ENCODE measurements at places on chromosomes 5 and 9.

DNA sequence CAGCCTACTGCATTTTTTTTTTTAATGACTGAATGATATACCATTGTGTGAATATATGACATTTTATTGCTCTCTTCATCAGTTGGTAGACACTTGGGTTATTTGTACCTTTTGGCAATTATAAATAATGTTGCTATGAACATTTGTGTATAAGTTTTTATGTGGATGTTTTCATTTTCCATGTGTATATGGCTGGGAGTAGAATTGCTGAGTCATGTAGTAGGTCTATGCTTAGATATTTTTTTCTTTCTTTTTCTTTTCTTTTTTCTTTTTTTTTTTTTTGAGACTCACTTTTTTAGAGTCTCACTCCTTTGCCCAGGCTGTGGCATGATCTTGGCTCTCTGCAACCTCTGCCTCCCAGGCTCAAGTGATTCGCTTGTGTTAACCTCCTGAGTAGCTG, 32.9 kb upstream of the FAM120AOS start:
- no peak for DNase-seq

DNA sequence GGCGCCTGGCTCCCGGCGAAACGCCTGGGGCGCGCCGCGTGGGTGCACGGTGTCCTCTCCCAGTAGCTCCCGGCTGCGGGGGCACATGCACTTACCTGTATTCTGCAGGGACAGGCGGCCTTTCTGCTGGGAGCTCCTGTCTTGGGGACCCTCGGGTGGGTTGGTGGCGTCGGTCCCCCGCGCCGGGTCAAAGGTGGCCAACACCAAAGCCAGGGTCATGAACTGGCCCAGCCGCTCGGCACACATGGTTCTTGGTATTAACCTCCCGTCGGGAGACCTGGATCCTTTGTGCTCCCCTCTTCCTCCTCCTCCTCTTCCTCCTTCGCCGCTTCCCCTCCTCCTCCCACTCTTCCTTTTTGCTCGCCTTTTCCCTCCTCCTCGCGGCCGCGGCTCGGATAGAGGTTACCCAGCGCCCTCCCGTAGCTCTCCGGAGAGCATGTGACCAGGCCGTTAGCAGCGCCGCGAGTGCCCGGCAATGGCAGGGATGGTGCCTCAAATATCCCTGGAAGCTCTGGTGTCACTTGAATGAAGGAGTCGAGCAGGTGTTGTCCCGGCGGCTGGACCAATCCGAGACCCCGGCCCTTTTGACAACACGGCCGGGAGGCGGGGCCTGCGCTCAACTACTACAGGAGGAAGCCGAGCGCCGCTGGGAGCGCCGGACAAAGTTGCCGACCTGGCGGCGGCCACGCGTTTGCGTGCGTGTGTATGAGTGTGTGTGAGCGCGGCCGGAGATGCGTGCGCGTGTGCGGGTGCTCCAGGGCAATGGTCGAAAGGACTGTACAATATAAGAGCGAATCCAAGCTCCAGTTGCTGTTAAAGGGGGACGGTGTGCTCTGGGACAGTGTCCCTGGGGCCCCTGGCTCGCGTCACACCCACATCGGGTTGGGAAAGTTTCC, at the start of gene STC2:
Gene STC2, minus strand, starts transcription at position 467 of the 896 bp plus-strand sequence. Its CDS starts 221 bp downstream, at position 246.
- peak; percentile 93 for DNase-seq

DNA sequence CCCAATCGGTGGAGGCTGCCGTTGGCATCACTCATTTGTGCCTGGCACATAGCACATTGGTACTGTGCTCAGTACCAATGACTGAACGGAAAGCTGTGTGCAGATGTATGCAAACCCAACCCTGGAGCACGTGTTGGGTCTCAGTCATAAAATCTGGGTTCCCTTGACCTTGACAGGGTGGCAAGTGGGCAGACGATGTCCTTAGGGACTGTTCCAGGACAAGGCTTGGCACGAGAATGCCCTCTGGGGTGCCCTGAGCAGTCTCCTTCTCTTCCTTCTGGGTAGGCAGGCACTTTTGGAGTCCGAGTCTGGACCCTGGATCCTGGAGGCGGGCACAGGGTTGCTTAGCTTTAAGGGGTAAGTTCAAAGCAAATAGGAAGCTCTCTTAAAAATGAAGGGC, 75.8 kb downstream of the MACROH2A1 start:
- no peak for DNase-seq

GRCh38 chr9:136089697-136090045, 5.4 kb downstream of the NACC2 start:
- peak; percentile 64 for DNase-seq

DNA sequence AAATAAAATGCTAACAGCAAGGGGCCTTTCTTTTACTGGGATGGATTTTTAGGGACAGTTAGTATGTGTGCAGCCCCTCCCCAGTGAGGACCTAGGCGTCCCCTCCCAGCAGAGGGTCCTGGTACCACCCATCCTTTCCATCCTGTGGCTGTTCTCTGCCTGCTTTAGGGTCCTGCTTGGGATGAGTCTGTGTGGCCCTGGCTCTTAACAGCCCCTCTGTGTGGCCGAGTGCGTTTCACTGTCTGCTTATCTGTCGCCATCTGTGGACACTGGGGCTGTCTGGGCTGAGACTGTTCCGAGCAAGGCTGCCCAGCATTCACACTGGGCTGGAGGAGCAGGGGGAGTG, 17.0 kb downstream of the WNK2 start:
- DNase-seq = no peak

GRCh38 chr5:38023799-38024198, 184.0 kb upstream of the GDNF start:
- peak; percentile 17 for DNase-seq

All from cardiac fibroblast (primary cell).